Foreskin keratinocyte (primary cell): ENCODE measurements at places on chromosomes 3 and 15.

DNA sequence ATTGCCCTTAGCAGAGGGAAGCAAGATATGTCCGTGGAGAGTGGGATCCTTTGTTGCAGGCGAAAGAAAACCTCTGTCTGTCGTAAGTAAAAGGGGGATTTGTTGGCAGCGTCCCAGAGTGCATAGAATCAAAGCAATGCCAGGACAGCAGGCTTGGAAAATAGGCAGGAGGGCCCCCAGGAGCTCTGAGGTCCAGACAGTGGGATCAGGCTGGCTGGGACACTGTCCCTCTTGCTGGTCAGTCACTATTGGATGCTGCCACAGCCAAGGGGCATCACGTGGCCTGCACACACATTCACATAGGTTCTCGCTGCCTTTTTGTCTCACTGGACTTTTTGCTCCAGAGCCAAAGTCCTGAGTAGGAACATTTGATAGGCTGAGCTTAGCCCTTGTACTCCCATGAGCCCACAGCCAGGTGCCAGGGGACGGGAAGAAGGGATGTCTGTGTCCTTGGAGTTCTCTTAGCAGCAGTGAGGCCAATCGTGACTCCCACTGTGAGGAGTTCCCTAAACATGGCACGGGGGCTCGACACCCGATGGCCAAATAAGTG is 10.7 kb downstream of the MUC20 start:
- DNase-seq, result no peak

DNA sequence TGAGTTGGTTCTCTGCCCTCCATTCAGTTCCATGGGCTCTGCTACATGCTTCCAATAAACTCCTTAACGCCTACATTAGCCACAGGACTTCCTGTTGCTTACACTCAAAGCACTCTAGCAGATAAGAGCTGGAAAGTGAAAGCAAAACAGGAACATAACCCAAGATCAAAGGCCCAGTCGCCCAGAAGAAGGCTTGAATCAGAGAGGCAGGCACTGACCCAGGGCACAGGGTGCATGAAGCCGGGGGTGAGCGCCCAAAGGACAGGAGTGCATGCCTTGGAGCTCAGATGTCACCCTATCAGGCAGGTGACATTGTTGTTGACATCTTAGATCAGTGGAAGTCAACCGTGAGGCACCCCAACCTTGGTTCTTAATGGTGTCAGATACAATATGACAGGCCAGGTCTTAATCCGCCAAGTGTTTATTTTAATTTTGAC is 235.1 kb downstream of the UACA start:
- no peak for DNase-seq

DNA sequence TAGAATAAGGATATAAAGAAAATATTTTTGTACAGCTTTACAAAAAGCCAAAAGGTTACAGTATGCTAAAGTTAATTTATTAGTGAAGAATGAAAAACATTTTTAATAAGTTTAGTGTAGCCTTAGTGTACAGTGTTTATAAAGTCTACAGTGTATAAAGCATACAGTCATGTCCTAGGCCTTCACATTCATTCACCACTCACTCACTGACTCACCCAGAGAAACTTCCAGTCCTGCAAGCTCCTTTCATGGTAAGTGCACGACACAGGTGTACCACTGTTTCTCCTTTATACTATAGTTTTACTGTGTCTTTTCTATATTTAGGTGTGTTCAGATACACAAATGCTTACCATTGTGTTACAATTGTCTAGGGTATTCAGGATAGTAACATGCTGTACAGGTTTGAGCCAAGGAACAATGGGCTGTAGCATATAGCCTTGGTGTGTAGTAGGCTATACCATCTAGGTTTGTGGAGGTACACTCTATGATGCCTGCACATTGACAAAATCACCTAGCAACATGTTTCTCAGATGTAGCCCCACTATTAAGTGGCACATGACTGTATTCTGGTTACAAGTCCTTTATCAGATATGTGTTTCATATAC is 197.1 kb upstream of the KBTBD8 start:
- peak; percentile 70 for DNase-seq

- peak; percentile 41 for DNase-seq
Measured at GRCh38 chr15:101675796-101676582, 23.8 kb upstream of the TM2D3 start.

DNA sequence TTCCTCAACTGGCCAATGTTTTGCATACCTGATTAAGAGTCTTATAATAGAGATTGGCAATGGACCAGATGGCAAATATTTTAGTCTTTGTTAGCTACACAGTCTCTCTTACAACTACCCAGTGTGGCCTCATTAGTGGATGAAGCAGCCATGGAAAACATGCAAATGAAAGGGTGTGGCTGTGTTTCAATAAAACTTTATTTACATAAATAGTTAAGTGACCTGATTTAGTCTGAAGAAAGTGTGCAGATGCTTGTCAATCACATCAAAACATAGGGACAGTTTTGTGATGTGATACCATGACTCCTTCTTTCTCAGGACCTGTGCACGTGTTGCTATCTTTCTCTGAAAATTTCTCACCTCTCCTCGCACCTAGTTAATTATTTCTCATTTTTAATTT is 309.8 kb upstream of the GRM7 start:
- DNase-seq, result no peak

DNA sequence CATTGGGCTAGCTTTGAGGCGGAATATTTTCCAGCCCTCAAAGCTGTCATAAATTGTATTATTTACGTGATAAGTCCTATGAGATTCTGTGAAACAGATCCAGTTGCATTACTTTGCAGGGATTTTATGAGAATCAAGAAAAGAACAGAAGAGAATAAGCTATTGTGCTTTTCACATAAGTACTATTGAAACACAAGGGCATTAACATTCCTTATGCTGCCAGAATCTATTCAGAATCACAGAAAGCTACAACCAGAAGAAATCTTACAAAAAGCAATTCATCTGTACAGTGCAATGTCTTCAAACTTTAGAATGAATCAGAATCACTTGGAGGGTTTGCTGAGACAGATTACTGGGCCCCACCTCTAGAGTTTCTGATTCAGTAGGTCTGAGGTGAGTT is 10.6 kb upstream of the CACNA1D start:
- DNase-seq, result no peak

DNA sequence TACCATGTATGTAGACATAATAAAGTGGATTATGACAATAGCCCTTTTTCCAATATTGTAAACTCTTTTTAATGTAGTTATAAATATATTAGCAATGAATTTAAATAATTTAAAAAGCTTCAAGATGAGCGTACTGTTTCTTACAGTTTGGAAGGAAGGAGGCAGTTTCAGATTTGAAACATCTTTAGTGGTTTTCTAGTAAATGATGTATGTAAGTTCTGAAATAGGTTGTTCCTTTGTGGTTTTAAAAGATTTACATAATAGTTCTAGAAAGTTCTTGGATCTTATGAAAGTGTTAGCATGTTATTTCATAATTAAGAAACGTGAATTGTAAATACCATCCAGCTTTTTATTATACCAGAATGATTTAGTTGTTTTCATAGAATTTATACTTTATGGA is 16.0 kb downstream of the DNAJC19 start:
- no peak for DNase-seq

DNA sequence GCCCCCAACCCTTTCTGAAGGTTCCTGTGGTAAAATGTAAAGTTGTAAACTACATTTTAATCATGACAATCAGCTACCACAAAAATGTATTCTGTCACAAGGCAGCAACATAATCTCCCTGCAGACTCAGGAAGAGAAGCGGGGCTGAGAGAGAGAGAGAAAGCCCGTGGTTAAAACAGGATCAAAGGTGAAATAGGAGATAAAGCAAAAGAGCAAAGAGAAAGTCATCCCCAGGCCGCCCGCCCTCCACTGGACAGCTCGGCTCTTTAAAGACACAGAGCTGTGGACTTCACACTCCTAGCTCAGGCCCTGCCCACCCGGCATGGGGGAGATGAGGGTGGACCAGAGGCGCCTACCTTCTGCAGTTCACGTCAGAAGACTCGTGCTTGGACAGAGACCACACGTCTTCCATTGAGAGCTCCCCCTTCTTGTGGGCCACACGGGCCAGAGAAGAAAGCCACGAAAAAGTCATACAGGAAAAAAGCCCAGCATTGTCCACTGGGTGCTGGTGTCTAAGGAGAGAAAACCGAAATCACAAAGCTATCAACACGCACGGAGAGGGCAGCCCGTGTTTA is 29.4 kb downstream of the ABCC5 start:
- no peak for DNase-seq

GRCh38 chr15:57082054-57082728 is 163.7 kb downstream of the TCF12 start:
- DNase-seq, result no peak

DNA sequence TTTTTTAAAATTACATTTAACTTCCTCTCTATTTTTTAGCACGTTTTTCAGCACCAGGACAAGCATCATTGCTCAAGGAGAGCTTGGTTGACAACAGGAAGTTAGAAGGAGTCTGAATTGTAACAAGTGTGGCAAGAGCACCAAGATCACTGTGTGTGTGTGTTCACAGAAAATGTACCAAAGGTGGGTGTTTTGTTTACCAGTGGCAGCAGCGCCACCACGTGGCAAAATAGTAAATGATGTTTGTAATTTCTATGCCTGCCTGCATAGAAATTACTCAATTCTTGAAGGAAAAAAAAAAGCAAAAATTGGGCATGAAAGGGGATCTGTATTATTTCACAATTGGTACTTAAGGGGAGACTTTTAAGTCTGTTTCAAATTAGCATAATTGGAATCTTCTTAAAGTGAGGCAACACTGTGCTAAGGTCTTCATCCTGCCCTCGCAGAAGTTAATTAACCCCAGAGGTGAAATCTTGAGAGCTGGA is 7.4 kb upstream of the U2SURP start:
- peak; percentile 49 for DNase-seq

DNA sequence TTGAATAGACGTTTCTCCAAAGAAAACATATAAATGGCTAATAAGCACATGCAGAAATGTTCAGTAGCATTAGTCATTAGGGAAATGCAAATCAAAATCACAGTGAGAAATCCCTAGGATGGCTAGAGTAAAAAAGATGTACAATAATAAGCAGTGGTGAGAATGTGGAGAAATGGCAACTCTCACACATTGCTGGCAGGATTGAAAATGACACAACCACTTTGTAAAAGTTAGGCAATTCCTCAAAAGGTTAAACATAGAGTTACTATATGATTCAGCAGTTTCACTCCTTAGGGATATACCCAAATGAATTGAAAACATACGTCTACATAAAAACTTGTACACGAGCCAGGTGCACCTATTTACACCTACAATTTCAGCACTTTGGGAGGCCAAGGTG is 108.7 kb downstream of the ITPR1 start:
- DNase-seq, result no peak

DNA sequence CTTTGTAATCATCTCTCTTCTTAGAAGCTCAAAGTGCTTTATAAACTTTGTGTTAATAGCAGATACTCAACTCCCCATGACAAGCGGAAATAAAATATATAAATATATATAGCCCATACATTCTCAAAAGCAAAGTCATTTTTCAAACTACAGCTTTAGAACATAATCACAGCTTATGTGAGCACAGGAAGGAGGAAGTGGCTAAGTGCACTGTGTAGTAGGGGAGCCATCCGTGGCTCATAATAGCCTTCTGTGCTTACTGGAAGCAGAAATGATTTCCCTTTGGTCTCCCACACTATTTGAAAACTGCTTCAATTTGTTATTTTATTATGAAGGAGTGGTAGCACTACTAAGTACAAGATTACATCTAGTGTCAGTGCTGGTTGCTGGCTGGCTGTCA is 151.4 kb upstream of the ARL6 start:
- DNase-seq, result no peak

GRCh38 chr3:101266071-101266470 is 54.3 kb downstream of the IMPG2 start:
- no peak for DNase-seq

DNA sequence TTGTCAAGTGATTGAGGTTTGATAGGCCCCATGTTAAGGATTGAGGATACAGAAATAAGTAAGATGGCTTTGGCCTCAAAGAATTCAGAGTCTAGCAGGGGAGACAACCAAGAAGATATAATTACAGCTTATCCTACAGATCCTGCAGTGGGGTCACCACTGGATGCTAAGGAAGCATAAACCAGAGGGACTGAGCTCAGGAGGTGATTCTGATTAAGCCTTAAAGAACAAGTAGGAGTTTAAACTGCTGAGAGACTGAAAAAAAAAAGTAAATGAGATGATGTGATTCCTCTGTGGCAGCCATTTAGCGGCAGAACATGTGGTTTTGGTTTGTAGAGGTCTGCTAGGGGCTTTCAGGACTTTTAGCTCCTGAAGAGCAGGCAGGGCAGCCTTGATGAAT is 72.1 kb upstream of the ROPN1 start:
- no peak for DNase-seq

DNA sequence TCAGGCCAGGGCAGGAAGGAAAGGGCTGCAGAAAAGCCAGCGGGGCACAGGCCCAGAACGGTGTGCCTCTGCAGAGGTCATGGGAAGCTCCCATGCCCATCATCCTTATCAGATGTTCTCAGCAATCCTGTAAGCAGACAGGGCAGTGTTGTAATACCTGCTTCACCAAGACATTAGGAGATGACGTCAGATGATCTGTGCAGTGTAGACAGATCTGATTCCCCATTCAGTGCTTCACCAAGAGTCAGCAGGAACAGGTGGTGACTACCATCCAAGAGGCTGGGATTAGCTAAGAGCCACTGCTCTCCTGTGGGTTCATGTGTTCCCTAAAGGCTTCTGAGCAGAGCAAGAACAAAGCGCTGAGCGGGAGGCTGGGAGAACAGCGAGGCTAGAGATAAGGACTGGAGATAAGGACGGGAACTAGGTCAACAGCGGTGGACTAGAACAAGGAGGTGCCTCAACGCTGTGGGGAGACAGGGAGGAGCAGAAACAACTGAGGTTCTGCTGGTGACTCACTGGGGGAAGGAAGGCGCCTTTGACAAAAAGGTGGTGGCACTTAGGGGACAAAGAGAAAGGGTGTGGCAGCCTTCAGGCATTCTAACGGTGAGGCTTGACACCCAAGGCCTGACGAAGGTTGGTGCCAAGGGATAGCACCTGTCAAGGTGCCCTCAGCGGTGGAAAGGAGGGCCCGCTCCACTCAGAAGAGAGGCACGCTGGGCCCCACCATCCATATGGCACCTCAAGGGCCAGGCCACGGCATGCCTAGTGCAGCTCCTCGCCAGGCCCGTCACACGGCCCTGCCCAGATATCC is 28.4 kb downstream of the CCDC12 start:
- DNase-seq, result peak; percentile 78

- DNase-seq, result peak; percentile 28
Measured at GRCh38 chr15:59688423-59688781, 718 bp downstream of the BNIP2 start.

- no peak for DNase-seq
Measured at GRCh38 chr3:187263270-187263669, 28.3 kb downstream of the MASP1 start.
